ENCODE measurements at places on chromosomes 16 and 17.

DNA sequence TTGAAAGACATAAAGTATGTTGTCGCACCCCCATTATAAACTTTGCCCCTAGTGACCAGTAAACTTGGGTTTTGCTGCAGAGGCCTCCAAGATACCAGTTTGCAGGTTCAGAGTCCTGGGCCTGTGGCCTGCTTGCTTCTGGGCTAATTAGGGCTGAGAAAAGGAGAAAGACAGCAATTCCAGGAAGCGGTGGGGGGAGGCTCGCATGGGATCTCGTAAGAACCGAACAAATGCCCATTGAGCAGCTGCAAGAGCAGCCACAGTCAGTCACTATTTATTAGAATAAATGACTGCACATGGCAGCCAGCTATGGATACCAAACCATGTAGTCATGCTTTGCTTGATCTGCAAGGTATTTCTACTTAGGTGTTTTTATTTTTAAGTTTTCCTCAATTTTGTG lies 4.9 kb downstream of the SHISA9 start:
- DNase-seq: no peak

DNA sequence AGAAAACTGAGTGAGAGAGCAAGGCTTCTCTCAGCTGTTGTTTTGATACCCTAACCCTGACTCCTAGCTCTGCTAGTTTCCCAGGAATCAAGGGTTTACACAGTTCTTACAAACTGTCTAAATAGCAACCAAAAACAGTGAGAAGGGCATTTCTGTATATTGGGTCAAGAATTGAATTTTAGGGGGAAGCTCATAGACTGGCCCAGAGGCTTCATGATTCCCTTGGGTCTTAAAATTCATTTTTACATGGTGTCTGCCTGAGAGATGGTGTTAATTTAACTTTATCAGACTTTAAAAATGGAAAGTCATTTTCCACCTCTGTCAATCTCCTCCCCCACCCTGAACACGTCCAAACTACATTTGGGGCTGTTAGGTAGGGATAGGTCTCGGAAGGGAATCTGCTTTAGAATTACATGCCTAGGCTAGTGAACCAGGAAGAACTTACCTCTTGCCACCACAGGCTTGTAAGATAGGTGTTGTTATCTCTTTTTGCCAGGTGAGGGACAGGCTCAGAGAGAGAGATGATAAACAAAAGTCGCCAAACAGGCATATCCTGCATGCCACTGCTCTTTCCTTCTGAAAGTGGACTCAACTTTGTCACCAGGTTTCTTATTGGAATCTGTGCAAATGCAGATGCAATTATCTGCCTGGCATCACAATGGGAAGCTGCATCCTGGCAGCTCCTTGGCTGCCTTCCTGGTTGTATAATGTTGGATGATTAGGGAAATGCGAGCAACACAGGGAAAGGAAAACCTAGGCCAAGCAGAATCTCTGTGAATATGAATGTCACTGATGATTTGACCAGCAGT lies 3.1 kb downstream of the PHAF1 start:
- no peak for DNase-seq

- DNase-seq: no peak
These were observed 22.6 kb downstream of the SDK2 start for GRCh38 chr17:73621685-73622084.

- DNase-seq: no peak
These were observed 24.7 kb upstream of the AQP8 start for GRCh38 chr16:25192096-25192495.

GRCh38 chr17:1912146-1912545 lies 82.3 kb downstream of the RPA1 start:
- DNase-seq: no peak

DNA sequence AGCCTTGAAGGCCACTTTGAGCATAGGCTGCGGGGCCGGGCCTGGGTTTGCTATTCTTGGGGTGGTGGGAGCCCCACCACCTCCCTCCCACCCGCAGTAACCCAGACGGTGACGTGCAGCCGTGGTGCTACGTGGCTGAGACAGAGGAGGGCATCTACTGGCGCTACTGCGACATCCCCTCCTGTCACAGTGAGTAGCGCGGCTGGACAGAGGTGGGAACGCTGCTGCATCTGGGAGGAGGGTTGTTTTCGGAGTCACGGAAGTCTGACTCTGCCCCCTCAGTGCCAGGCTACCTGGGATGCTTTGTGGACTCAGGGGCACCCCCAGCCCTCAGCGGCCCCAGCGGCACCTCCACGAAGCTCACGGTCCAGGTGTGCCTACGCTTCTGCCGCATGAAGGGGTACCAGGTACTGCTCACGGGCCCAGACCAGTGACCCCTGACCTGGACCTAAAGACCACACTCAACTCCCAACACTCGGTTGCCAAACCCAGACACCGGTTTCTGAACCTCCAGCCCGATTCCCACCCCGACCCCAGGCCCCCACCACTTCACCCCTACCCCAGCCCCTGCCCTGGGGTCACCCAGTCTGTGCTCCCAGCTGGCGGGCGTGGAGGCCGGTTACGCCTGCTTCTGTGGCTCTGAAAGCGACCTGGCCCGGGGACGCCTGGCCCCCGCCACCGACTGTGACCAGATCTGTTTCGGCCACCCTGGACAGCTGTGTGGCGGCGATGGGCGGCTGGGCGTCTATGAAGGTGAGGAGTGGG lies 2.1 kb downstream of the KREMEN2 start:
- no peak for DNase-seq

GRCh38 chr16:83793179-83793578 lies 14.6 kb upstream of the HSBP1 start:
- DNase-seq: peak; percentile 25

DNA sequence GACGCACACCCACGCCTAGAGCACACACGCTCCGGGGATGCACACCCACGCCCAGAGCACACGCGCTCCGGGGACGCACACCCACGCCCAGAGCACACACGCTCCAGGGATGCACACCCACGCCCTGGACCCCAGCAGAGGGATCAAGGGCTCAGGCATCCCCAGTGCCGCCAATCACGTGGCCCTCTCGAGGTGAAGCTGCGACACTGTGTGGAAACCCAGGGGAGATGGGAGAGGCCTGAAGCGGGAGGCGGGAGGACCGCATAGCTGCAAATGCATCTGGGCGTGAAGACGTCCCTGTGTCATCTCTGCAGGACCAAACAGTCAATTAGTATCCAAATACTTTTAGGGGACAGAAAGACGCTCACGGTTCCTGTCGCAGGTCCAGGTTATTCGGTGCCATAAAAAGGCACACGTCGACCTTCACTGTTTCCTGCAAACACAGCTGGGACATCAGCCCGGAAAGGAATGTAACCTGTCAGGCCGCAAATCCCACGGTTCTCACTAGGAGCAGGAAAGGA lies 56.4 kb downstream of the TBC1D16 start:
- peak; percentile 17 for DNase-seq

- no peak for DNase-seq
These were observed 64.7 kb downstream of the MRC2 start for GRCh38 chr17:62692159-62692651.

- no peak for DNase-seq
These were observed 19.2 kb downstream of the ADCY7 start for GRCh38 chr16:50285406-50286003.

- no peak for DNase-seq
These were observed 45.7 kb upstream of the ZNF469 start for GRCh38 chr16:88337021-88337420.

DNA sequence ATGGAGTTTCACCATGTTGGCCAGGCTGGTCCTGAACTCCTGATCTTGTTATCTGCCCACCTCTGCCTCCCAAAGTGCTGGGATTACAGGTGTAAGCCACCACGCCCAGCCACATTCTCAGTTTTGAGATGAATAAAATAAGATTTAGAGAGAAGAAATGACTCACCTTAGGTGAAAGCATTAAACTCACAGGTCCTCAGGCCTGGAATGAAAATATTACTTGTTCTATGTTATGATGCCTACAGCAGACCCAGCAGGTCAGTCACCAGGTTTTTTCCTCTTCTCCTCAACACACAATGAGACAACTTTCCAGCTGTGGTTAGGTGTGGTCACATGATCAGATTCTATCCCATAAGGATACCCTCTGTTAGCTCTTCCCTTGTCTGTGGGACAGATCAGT lies 150.3 kb downstream of the C16orf95 start:
- no peak for DNase-seq

GRCh38 chr17:40306395-40306794 lies 2.6 kb upstream of the RARA start:
- DNase-seq: no peak

DNA sequence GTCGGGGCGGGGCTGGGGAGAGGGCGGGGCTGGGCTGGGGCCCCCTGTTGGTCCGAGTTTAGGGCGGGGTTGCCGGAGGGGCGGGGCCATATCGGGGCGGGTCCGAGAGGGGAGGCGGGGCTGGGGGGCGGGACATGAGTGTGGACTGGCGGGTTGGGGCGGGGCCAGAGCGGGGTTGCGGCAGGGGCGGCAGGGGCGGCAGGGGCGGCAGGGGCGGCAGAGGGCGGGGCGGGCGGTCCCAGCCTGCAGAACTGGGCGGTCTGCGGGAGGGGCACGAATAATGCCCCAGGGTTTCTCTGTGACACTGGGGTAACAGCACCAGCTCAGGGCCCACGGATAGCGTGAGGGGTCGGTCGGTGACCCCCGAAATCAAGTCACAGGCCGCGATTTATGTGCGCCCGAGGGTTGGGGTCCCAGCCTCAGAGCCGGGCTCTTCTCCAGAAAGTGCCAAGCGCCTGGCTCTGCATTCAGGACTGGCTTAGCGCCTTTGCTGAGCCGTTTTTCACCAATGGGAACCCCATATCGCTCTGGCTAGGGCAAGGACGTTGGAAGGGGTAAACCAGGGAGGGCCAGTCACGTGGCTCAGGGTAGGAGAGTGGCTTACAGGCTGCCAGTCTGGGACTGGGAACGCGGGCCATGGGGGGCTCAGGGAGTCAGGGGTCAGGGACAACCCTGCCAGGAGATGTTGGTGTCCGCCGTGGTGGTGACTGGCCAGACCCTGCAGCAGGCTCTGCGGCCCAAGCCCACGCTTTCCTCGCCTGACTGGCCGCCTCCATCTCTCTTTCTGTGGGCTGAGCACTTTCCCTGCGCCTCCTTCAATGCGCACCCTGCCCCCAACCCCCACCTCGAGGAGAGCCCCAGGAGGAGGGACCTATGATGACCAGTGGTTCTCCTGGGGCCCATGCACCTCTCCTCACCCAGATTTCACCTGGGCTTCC lies 1.2 kb upstream of the METTL26 start:
- DNase-seq: peak; percentile 95

DNA sequence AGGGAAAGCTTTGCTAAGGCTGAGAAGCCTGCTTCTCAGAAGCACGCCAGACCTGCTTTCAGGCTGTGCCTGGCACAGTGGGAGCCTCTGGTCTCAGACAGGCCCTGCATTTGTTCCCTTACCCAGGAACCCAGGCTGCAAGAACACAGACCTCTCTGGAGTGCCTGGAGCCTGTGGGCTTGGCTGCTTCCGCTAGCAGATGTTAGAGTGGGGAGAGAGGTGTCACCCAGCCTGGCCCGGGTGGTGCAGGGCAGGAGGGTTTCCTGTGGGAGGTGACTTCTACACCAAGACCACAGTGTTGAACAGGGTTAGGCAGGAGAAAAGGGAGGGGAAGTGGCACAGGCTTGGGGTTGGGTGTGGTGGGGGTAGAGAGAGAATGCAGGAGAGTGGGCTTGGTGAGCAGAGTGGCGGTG lies 35.8 kb upstream of the ADGRG1 start:
- DNase-seq: no peak

GRCh38 chr16:450385-450784 lies 24.9 kb downstream of the RAB11FIP3 start:
- no peak for DNase-seq

GRCh38 chr16:482468-483185 lies 44.9 kb upstream of the CAPN15 start:
- DNase-seq: no peak

DNA sequence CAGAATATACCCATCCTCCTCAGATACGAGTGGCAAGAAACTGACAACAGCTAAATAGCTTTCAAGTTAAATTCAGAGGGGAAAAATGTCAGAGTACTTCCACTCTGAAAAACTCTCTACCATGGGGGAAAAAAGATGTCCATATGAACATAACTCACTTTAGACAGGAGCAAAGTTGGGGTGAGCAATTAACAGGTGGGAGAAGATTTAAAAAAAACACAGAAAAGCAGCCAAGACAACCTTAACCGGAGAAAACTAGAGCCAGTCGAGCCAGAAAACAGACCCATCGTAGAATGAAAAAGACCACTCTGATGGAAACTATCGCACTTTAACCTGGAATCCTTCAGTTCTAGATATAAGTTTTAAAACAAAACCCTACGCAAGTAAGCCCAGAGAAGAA lies 833 bp downstream of the TERF2 start:
- no peak for DNase-seq

GRCh38 chr16:28185696-28186095 lies 26.1 kb downstream of the XPO6 start:
- DNase-seq: no peak

DNA sequence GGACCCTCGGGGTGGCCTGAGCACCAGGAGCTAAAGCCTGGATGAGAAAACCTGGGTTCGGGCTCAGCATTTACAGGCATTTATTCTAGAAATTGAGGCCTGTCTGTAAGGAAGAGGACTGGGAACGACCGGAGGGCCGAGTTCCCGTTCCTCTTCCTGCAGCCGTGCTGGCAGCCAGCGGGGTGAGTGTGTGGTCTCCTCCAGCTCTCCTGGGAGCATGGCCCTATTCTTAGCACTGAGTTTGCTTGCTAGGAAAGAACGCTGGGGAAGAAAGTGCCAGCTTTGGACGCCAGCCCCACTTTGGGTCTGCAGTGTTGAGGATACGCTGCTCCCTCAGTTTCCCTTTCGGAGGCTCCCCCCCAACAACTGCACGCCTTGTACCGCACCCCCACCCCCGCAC lies 49.6 kb downstream of the MGAT5B start:
- peak; percentile 50 for DNase-seq

GRCh38 chr16:27799896-27800295 lies 250.0 kb downstream of the KATNIP start:
- DNase-seq: no peak

DNA sequence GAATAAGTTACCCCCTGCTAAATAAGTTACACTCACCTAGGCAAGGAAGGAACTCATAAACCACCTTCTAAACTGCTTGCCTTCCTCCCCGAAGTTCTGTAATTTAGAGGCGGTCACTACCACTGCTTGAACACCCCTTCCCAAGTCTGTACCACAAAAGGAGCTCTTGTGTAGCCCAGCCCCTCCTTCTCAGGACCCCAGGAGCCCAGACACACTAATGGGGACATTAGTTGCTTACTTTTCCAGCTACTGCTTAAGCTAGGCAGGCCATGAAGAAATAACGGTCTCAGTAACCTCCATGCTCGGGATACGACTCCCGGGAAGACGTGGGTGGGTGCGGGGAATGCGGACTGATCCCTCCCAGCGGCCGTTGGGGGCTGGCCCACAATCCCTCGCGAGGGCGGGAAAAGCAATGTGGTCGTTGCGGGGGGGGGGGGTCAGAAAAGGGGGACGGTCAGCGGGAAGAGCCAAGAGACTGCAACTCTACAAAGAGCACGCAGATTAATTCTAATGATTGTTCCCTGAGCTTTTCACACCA lies at the start of gene TEX14:
TEX14 (minus strand) TSS at position 345 of the 538 bp plus-strand sequence. CDS start 40,044 bp downstream, outside the sequence.
- no peak for DNase-seq

- DNase-seq: peak; percentile 14
These were observed 9.5 kb upstream of the RASD1 start for GRCh38 chr17:17505610-17506171.

GRCh38 chr17:66076546-66077190 lies 115.3 kb downstream of the CEP112 start:
- DNase-seq: no peak

All from femur (tissue), 1 donor.